Colonic mucosa (tissue), 4 donors: ENCODE measurements at places on chromosomes 12 and 14.
A peak's percentile ranks its signal among the peaks of the same experiment; 100 is the strongest.

DNA sequence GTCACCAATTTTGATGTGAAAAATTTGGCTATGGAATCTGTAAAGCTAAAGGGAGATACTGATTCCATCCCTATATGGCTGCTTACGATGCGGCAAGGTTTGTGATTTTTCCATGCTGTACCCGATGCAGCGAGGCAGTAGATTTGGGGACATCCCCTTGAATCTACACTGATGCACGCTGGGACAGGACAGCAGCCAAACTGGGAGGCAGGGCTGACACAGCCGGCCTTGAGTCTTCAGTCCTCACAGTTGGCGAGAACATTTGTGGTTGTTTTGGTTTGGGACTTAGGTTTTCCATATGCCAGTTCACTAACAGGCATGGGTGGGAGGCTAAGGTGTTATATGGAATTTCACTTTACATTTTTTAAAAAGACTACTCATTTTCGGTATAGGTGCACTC, 3.8 kb downstream of the GALNT16 start:
- H3K27ac ChIP-seq: no peak overlapping the region
- H3K27me3 ChIP-seq: peaks cover 20% of the 10 kb centered on the region
- H3K4me1 ChIP-seq: peaks cover 5% of the 10 kb centered on the region
- no peak for DNase-seq
- H3K4me3 ChIP-seq: no peak overlapping the region
- no peaks in the 10 kb centered on the region for H3K36me3 ChIP-seq

- H3K27ac ChIP-seq: no peak overlapping the region
- no peak overlapping the region for H3K4me3 ChIP-seq
- no peak for DNase-seq
- H3K4me1 ChIP-seq: no peaks in the 10 kb centered on the region
- H3K36me3 ChIP-seq: no peaks in the 10 kb centered on the region
Measured at GRCh38 chr14:76834241-76834661, 8.0 kb downstream of the LRRC74A start.

DNA sequence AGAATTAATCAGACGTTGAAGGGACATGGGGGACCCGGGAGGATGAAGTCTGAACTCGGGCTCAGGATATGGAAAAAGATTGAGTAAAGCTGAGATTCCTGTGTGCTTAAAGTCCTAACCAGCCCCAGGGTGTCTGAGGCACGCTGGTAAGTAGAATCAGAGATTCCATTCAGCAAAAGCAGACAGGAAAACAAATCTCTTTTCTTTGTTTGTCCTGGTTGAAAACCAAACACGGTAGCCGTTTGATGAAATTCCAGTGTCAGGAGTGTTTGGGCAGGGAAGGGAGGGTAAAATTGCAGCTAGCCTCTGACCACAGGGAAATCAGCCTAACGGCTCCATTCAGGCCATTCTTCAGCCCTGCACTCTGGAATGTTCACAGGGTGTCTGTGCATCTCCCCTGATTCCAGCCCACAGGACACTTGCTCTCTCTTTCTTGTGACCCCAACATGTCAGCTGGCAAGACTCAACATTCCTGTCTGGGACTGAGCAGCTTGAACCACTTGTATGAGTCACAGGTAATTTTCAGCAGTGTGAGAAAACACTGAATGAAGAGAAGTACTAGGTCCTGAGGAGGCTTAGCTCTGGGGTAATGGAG, 31.0 kb downstream of the NINJ2 start:
- no peak overlapping the region for H3K27ac ChIP-seq
- H3K27me3 ChIP-seq: no peaks in the 10 kb centered on the region
- no peak overlapping the region for H3K4me3 ChIP-seq
- no peak for DNase-seq
- H3K4me1 ChIP-seq: no peaks in the 10 kb centered on the region
- H3K36me3 ChIP-seq: no peaks in the 10 kb centered on the region

DNA sequence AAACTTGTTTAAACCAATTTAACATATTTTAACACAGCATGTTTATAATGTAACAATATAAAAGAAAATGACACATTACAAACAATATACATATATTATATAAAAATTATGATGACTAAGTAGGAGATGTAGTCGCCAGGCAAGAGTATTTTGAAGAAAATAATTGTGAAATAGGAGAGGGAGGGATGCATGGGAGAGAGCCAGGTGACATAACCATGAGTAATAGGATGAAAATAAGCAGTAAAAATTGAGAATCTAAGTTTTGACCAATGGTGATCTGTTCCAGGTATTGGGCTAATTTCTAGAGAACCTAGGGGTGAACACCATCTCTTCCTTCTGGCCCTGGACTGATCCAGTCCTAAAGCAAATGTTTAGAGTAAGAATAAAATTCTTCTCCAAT, 315.2 kb upstream of the G2E3 start:
- no peaks in the 10 kb centered on the region for H3K36me3 ChIP-seq
- H3K4me1 ChIP-seq: no peaks in the 10 kb centered on the region
- no peak overlapping the region for H3K4me3 ChIP-seq
- no peak overlapping the region for H3K27ac ChIP-seq
- H3K27me3 ChIP-seq: no peaks in the 10 kb centered on the region

GRCh38 chr12:114406984-114407841, 1.3 kb upstream of the TBX5 start:
- H3K27ac ChIP-seq: no peak overlapping the region
- peaks cover 91% of the 10 kb centered on the region for H3K27me3 ChIP-seq
- no peak overlapping the region for H3K4me3 ChIP-seq

DNA sequence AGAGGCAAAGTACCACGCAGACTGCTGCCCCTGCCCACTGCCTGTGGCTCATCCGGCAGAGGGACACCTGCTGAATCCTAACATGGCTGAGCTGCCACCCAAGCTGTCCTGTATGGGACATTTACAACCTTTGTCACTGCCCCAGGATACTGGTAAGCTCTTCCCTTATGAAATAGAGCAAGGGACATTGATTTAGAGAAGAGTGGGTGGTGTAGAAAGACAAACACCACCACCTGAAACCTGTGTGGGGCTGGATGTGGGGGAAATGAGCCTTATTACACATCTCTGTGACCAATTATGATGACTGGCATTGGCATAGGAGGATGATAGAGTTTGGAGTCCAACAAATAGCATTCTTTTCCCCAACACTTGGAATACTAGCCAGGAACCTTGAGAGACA, 81.2 kb upstream of the GZMB start:
- no peaks in the 10 kb centered on the region for H3K27me3 ChIP-seq
- no peak overlapping the region for H3K27ac ChIP-seq
- no peak for DNase-seq
- H3K36me3 ChIP-seq: no peaks in the 10 kb centered on the region
- H3K4me1 ChIP-seq: no peaks in the 10 kb centered on the region

GRCh38 chr12:2212971-2213869, 160.4 kb downstream of the CACNA1C start:
- H3K27me3 ChIP-seq: no peaks in the 10 kb centered on the region
- H3K4me3 ChIP-seq: no peak overlapping the region
- no peak overlapping the region for H3K27ac ChIP-seq
- no peaks in the 10 kb centered on the region for H3K36me3 ChIP-seq
- no peak for DNase-seq

- no peaks in the 10 kb centered on the region for H3K4me1 ChIP-seq
- H3K27me3 ChIP-seq: no peaks in the 10 kb centered on the region
- H3K27ac ChIP-seq: no peak overlapping the region
Measured at GRCh38 chr14:32679927-32680612, 258.6 kb upstream of the NPAS3 start.

DNA sequence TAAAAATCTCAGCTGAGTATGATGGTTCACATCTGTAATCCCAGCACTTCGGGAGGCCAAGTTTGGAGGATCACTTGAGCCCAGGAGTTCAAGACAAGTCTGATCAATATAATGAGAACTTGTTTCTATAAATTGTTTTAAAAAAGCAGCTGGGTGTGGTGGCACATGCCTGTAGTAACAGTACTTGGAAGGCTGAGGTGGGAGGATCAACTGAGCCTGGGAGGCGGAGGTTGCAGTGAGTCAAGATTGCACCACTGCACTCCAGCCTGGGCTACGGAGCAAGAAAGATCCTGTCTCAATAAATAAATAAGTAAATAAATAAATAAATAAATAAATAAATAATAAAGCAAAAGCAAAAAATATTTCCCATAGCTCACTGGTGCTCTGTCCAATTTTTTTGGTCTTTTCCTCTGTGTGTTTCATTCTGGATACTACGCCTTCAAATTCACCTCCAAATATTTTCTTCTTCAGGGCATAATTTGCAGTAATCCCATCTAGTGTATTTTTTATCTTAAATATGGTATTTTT, 32.7 kb upstream of the SNX6 start:
- H3K4me3 ChIP-seq: no peak overlapping the region
- H3K27ac ChIP-seq: no peak overlapping the region
- H3K4me1 ChIP-seq: no peaks in the 10 kb centered on the region
- H3K36me3 ChIP-seq: no peaks in the 10 kb centered on the region
- no peaks in the 10 kb centered on the region for H3K27me3 ChIP-seq
- DNase-seq: no peak

- H3K27ac ChIP-seq: no peak overlapping the region
- no peaks in the 10 kb centered on the region for H3K36me3 ChIP-seq
- no peaks in the 10 kb centered on the region for H3K27me3 ChIP-seq
- H3K4me3 ChIP-seq: no peak overlapping the region
- no peaks in the 10 kb centered on the region for H3K4me1 ChIP-seq
- peak; percentile 26 for DNase-seq
Measured at GRCh38 chr14:55556929-55557623, 22.9 kb upstream of the KTN1 start.

DNA sequence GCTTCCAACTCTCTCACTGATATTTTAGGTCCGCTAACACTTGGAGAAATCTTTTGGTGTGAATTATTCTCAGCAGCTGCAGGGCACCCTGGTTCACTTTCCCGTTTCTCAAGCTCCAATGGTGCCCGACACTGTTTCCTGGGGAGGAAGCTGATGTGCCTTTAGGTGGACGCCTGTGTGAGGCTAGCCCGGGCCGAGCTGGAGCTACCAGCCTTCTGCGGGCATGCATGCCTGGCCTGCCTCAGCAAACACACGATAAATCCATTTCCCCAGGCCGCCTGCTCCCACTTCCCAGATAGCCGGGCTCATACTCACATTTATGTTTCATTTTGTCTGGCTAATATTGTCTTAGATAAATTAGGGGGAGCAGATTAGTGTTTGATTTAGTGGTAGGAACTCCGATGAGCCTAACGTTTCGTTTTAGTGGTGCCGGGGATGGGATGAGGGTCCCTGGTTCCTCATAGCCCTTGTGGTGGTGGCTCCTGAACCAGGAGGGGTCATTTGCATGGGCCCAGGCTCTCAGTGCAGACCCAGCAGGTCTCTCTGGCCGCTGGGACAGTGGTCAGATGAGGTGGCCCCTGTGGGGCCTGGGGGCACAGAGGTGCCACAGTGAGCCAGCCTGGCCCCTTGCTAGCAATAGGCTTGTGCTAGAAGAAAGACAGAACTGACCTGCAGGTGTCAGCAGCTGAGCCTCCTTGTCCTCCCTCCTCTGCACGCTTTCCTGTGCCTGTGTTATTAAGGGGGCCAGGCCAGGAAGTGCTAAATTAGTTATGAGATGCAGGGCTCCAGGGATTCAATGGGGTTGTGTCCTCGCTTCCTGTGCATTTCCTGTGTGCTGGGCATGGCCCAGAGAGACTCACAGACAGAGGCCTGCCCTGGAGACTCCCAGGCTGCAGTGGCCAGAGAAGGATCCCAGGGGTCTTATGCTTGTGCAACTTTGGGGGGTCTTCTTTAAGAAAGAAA, 88.3 kb downstream of the KIF26A start:
- H3K4me1 ChIP-seq: peaks cover 19% of the 10 kb centered on the region
- H3K27me3 ChIP-seq: no peaks in the 10 kb centered on the region
- DNase-seq: no peak
- peak overlapping the region; percentile 32 for H3K27ac ChIP-seq
- no peaks in the 10 kb centered on the region for H3K36me3 ChIP-seq

GRCh38 chr12:32117316-32117715, 10.7 kb downstream of the BICD1 start:
- no peak for DNase-seq
- H3K27ac ChIP-seq: no peak overlapping the region

GRCh38 chr14:95524706-95525512, 8.5 kb upstream of the SYNE3 start:
- no peaks in the 10 kb centered on the region for H3K27me3 ChIP-seq
- no peak overlapping the region for H3K4me3 ChIP-seq
- H3K4me1 ChIP-seq: peaks cover 11% of the 10 kb centered on the region
- H3K36me3 ChIP-seq: no peaks in the 10 kb centered on the region

- no peaks in the 10 kb centered on the region for H3K27me3 ChIP-seq
- H3K4me3 ChIP-seq: no peak overlapping the region
- DNase-seq: no peak
- no peaks in the 10 kb centered on the region for H3K4me1 ChIP-seq
Measured at GRCh38 chr12:75859868-75860267, 171.7 kb downstream of the PHLDA1 start.

DNA sequence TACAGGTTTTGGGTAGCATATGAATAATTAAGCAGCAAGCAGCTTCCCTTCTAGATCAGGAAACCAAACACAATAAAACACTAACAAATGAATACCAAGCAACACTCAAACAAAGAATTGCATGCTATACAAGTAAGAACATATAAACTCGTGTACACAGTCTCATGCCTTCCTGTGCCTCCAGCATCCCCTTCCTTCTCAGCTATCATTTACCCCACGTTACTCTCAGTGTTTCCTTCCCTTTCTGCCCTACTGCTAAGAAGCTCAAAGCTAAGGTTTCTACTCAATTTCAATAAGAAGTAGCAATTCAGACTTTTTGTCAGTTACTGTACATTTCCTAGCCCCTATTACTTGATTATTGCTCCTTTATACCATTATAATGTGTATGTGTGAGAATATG, 81.0 kb downstream of the DUSP16 start:
- H3K4me3 ChIP-seq: no peak overlapping the region
- no peaks in the 10 kb centered on the region for H3K4me1 ChIP-seq
- peak overlapping the region; percentile 29 for H3K27ac ChIP-seq
- H3K36me3 ChIP-seq: peaks cover 6% of the 10 kb centered on the region
- DNase-seq: no peak

DNA sequence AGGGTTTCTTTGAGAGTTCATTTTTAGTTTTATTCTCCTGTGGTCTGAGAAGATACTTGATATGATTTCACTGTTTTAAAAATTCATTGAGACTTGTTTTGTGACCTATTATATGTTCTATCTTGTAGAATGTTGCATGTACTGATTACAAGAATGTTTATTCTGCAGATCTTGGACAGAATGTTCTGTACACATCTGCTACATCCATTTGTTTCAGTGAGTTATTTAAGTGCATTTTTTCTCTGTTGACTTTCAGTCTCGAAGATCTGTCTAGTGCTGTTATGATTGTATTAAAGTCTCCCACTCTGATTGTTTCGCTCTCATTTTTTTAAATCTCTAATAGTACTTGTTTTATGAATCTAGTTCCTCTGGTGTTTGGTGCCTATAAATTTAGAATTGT, 1319.8 kb downstream of the TMEM121 start:
- DNase-seq: no peak
- peaks cover 4% of the 10 kb centered on the region for H3K4me1 ChIP-seq
- H3K27me3 ChIP-seq: no peaks in the 10 kb centered on the region

- H3K36me3 ChIP-seq: no peaks in the 10 kb centered on the region
- no peaks in the 10 kb centered on the region for H3K27me3 ChIP-seq
- no peak for DNase-seq
Measured at GRCh38 chr14:60188115-60188514, 22.9 kb upstream of the DHRS7 start.
